Activated CD4-positive, alpha-beta T cell treated with anti-CD3 and anti-CD28 coated beads, Interleukin-2, Interleukin-6, amounts not matched to agents 100 ng/mL and 50 ng/mL, durations not matched to agents 16 hours and 8 hours (primary cell): ENCODE measurements at places on chromosomes 16 and 17.
A peak's percentile ranks its signal among the peaks of the same experiment; 100 is the strongest.

- DNase-seq, result no peak
Measured at GRCh38 chr16:86362155-86362849, 148.0 kb upstream of the FOXF1 start.

DNA sequence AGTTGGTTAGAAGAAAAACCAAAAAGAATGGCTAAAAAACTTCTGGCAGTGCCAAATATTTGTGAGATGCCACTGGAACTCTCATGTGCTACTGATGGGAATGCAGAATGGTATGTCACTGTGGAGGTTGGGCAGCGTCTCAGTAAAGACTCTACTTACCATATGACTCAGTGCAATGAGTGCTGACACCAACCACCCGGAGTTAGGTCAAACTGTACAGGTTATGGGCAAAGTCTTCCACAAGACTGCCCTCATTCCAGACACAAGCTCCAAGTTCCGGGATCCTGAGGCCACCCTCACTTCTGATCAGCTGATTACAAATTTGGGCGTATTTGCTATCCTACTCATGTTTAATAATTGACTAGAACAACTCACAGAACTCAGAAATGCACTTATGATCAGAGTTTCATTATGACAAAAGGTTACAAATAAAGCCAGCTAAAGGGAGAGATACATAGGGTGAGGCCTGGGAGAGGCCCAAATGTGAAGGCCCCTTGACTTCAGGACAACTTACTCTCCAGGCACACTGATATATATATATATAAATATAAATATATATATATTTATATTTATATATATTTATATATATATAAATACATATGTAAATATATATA, 114.9 kb downstream of the TRIM37 start:
- peak; percentile 63 for DNase-seq

DNA sequence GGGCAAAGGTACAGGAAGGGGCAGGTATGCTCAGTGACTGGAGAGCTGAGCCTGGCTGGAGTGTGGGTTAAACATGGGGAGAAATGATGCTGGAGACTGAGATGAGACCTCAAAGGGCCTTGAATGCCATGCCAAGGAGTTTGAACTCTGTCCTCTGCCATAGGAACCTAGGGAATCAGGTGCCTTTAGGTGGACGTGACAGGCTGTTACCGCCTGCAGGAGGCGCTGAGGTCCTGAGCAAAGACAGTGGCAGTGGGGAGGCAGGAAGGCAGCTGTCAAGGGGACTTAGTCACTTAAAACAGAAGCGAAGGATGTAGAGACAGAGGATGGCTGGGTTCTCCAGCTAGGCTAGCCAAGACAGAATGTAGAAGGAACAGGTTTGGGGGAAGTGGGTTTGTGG, 9.1 kb downstream of the PSMB3 start:
- DNase-seq, result peak; percentile 48

- DNase-seq, result no peak
Measured at GRCh38 chr17:42184713-42185620, at the start of gene HCRT. Gene HCRT, minus strand, starts transcription at chr17:42185452. Its CDS starts 87 bp downstream, at chr17:42185365.

DNA sequence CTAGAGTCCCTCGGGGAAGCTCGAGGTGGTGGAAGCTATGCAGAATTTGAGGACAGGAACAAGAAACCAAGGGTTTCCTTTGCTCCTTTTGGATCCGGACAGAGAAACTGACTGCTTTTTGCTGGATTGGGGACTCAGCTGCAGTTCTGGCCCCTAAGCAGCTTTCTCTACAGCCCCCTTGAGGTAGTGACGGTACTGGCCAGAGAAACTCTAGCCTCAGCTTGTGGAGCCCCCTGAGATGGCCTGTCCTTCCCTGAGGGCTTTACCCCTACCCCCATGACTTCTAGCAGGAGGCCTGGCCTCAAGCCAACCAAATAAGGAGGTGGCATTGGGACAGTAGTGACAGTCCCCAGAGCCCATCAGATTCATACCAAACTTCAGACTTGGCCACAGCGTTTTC, 118.1 kb downstream of the IRX5 start:
- no peak for DNase-seq

DNA sequence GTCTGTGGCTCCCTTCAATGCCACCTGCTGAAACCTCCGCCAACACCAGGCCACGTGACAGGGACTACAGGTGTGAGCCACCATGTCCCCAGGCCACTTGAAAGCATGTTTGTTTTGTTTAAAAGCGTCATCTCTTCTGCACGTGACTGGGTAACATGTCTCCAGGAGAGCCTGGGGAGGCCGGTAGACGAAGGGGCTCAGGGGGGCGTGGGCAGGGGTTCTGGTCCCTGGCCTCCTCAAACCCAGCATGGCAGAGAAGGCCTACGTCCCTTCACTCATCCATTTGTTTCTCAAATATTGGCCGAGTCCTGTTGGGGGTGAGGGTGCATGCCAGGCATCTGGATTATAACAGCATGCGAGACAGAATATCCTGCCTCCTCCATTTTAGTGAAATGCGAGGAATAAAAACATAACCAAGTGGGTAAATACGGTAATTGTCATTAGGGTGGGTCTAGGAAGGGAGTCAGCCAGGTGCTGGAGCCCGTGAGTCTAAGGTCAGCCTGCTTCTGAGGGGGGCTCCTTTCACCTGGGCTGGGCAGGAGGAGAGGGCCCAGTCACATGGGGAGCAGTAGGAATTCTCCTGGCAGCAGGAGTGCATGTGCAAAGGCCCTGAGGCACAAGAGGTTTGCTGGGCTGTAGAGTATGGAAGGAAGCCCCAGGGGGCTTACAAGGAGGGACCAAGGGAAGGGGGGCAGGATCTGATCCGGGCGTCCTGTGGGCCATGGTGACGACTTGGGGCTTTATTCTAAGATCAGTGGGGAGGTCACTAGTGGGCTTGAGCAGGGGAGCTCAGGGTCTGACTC, 26.8 kb upstream of the CIBAR2 start:
- no peak for DNase-seq

- no peak for DNase-seq
Measured at GRCh38 chr17:33989361-33990148, 265.5 kb upstream of the CCL2 start.

DNA sequence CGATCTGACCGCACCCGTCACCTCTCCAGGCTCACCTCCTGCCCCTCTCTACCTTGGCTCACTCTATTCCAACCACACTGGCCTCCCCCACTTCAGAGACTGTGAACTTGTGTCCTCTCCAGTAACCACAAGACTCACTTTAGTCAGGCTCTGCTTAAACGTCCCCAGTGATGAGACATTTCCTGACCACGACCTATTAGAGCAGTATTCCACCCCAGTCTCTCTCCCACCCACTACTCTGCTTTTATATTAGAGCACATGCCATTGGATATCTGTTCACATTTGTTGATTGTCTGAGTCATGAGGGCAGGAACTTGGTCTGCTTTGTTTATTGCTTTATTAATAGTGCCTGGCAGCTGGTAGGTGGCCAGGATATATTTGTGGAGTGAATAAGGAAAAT, 20.1 kb downstream of the COX11 start:
- no peak for DNase-seq

DNA sequence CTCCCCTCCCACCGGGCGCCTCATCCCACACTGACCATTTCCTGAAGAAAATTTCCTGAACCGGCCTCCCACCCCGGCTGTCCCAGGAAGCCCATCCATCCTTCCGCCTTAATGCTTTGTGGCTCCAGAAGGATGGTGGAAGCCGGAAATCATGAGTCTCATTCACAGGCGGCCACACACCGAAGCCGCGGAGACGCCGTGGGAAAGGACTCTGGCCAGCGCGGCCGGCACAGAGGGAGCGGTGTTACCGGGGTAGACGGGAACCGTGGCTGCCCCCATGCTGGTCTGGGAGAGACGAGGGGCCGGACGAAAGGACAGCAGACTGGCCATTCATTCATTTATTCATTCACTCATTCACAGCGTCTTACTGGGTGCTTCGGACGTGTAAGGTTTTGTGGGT, 326.8 kb downstream of the SEC14L1 start:
- no peak for DNase-seq

DNA sequence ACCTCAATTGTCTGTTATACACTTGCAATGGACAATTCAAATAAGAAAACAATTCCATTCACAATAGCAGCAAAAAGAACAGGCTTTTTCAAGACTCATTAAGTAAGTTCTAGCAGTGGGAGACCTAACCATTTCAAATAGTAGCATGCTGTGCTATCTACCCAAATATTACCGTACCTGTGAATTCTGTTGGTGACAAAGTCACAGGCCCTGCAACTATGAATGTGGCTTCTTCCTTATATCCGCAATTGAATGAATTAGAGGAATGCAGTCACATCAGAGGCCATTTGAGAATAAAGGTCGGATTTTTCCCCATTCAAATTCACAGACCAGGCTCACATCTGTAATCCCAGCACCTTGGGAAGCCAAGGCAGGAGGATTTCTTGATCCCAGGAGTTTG, 800 bp upstream of the NME4 start:
- no peak for DNase-seq

GRCh38 chr16:59697761-59698160, 963.6 kb upstream of the GOT2 start:
- no peak for DNase-seq

- no peak for DNase-seq
Measured at GRCh38 chr16:83967091-83967490, 953 bp upstream of the NECAB2 start.

GRCh38 chr16:28059841-28060575, 3.5 kb downstream of the GSG1L start:
- DNase-seq, result no peak

- DNase-seq, result no peak
Measured at GRCh38 chr16:58016840-58017446, 8.6 kb upstream of the MMP15 start.

GRCh38 chr17:38667099-38667786, 7.5 kb downstream of the EPOP start:
- DNase-seq, result peak; percentile 77

DNA sequence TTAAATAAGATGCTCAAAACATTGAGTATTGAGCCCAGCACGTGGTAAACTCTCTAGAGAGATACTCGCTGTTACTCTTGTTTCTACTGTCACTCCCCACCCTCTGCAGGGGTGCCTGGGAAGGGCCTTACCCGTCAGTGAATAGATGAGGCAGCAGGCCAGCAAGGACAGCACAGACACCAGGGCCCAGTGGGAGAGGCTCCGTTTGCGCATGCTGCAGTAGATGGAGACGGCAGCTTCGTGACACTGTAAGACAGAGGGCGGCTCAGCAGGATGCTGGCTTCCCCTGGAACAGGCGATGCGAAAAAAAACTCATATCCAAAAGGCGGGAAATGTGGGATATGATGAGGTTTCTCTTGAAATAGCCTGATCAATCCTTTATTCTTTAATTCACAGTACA, 20.0 kb downstream of the SLC38A8 start:
- DNase-seq, result no peak

- DNase-seq, result no peak
Measured at GRCh38 chr17:27293359-27293897, 486 bp upstream of the WSB1 start.

- DNase-seq, result no peak
Measured at GRCh38 chr16:31076319-31076718, 2.1 kb downstream of the ZNF646 start.
